Cardiac septum (tissue), 1 donor: ENCODE measurements at places on chromosomes 4 and X. TPM values are rescaled to one million over a fixed set of nuclear protein-coding genes. Genes with fewer than 3 reads are reported as not detected.

GAGE1 gene
- total RNA-seq = not detected

DBET gene
- 0.05 TPM for total RNA-seq

MAGEC1 gene
- not detected for total RNA-seq

RAB9B gene
- 38.0 TPM for total RNA-seq

NFXL1 gene
- total RNA-seq = 6.0 TPM
